T-helper 2 cell (primary cell): ENCODE measurements at places on chromosomes 11 and 22.

- no peak for DNase-seq
Observed at GRCh38 chr11:119344291-119345010, 2.1 kb downstream of the MFRP start.

DNA sequence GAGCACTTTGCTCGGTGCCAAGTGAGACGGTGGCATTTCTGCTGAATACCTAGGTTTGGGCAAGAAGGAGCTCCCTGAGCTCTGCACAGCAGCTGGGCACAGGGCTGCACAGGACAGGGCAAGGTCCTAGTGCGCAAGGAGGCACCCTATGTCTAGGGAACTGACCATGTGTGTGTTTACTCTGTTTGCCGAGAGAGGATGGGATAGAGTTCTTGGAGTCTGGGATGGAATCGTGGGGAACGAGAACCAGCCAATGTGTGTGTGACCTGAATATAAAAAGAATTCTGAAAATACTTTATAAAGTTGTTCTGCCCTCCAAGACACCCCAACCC is 179.5 kb upstream of the NECTIN1 start:
- no peak for DNase-seq

DNA sequence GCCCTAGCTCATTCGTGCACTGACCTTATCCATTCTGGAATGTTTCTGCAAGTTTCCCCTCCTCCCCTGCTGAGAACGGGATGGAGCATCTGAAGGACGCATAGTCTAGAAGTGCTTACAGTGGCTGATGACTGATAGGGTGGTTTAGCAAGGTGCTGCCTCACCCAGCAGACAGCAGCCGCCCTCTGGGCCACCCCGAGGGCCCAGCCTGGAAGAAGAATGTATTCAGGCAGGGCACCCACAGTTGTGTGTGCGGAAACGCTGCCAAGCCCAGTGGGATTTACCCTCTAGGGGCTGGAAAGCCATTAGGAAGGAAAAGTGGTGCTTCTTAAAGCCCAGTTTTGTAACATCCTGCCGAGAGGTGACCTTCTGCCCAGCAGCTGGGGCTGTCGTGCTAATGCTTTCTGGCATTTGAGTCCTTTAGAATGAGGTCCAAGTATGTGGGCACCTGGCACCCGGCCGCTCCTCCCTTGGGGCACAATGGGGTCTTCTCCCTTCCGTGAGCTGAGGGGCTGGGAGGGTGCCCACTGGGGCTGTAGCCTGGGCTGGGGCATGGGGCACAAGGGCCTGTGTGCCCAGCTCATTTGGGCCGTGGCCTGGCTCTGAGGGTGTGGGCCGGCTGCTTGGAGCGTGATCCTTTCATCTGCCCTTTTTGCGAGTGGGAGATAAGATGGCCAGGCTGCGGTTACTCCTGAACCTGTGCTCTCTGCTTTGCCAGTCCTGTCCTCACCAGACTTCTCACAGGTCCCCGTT is 14.4 kb downstream of the FBLN1 start:
- DNase-seq: no peak

DNA sequence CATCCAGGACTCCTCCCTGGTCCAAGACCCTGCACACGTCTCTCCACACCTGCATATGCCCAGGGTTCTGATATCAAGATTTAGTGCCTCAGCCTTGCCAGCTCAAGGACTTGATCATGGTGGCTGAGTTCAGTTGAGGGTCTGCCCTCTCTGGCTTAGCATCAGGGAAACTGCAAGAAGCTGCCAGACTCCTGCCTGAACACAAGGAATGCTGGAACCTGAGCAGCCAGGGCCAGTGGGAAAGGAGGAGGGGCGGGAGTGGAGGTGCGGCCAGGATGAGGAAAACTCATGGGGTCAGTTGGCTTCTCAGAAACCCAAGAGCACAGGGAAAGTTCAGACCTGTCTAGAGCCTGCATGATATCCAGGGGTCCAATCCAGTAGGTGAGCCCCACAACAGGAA is 546.1 kb downstream of the BUD13 start:
- DNase-seq: no peak

GRCh38 chr11:26993965-26994457 is at the start of gene FIBIN:
TSS of gene FIBIN (plus strand) at chr11:26994112. CDS start at chr11:26994527, 415 bp downstream.
- no peak for DNase-seq

GRCh38 chr22:33401291-33401690 is 343.1 kb upstream of the SYN3 start:
- DNase-seq: no peak

DNA sequence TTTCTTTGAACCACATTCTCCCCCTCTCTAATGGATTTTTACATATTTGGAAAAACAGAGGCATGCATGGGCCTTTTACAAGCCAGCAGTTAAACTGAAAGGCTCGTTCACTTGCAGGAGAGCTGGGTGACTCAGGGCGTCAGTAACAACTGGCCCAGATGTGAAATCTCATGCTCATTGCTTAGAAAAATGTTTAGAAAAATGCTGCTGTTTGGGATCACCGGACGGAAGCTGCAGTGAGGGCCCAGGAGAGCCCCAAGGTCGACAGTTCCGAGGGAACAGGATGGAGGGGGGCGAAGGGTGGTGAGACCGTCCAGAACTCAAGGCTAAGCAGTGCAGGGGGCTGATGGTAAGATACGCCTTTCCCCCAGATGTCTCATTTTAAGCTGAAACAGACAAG is 41.7 kb upstream of the SMTN start:
- DNase-seq: no peak

- DNase-seq: no peak
Observed at GRCh38 chr22:46408568-46409506, 73.3 kb downstream of the TRMU start.

GRCh38 chr11:91435694-91436395 is 788.8 kb upstream of the FAT3 start:
- no peak for DNase-seq

DNA sequence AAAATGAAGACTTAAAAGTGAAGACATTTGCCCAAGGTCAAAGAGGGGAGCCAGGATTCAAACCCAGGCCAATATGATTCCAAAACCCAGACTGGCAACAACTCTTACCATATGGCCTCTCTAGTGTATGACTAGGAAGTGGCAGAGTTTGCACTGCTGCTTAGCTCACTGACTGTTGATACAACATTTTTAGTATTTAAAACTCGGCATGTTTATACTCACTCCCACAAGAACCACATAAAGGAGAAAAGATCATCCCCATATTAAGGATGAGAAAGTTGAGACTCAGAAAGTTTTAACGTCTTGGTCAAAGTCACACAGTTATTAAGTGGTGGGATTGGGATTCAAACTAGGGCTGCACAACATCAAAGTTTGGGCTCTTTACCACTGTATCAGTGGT is 81.7 kb downstream of the CCDC34 start:
- DNase-seq: no peak

DNA sequence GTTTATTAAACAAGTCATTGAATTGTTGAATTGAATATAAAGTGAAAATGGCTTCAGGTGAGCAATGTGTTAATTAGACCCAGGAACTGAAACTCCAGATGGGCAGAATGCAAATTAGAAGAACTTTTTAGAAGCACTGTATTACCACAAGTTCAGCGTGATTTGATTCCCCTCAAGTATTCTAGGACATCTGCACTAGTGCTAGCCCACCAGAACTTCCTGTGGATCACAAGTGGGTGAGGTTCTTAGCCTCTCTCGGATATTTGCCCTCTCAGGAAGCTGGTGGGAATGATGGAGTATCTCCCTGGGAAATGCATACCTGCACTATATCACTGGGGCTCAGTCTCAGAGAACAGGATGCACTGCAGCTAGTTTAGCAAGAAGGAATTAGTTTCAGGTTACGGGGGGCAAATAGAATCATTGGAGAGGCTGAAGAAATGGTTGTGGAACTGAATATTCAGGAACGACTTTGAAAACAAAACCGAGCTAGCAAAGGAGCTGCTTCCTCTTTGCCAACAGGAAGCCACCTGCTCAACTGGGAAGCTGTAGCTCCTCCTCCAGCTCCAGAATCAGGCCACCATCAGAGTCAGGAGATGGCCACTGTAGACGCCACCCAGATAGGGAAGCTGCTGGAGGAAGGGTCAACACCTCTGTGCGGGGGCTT is 74.3 kb downstream of the DHCR7 start:
- no peak for DNase-seq

DNA sequence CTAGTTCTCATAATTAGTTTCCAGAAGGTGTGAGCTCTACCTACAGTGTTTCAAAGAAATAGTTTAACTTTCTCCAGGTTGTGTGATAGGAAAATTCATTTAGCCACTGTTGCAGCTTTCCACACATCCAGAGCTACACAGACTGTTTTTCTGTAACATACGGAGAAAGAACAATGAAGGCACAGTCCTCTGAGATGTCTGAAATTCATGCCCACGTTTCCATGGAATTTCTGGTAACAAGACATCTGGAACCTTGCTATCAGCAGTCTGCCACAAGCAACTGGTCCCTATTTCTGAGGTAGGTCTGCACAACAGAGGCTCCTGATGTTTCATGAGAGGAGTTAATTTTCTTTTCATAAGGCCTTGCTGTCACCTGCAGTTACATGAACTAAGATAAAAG is 273.3 kb upstream of the C11orf87 start:
- no peak for DNase-seq

- DNase-seq: no peak
Observed at GRCh38 chr11:125394296-125394695, 101.8 kb downstream of the FEZ1 start.

DNA sequence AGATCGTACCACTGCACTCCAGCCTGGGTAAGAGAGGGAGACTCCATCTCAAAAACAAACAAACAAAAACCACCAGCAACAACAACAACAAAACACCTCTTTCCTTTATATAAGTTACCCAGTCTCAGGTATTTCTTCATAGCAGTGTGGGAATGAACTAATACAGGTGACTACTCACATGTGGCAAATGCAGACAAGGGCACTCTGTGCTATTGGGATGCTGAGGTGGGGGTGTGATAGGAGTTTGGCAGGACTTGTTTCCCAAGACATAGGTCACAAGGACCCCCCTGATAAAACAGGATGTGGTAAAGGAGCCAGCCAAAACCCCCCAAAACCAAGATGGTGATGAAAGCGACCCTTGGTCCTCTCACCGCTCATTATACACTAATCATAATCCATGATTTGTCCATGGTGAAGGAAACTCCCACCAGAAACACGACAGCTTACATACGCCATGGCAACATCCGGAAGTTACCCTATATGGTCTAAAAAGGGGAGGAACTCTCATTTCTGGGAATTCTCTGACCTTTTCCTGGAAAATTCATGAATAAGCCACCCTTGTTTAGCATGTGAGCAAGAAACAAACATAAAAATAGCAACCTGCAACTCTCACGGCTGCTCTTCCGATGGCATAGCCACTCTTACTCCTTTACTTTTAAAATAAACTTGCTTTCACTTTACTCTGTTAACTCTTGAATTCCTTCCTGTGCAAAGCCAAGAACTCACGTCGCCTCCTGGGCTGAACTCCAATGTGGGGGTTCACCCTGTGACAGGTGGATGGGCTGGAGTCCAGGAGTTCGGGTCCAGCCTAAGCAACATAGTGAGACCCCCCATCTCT is 18.8 kb upstream of the INCENP start:
- DNase-seq: no peak

DNA sequence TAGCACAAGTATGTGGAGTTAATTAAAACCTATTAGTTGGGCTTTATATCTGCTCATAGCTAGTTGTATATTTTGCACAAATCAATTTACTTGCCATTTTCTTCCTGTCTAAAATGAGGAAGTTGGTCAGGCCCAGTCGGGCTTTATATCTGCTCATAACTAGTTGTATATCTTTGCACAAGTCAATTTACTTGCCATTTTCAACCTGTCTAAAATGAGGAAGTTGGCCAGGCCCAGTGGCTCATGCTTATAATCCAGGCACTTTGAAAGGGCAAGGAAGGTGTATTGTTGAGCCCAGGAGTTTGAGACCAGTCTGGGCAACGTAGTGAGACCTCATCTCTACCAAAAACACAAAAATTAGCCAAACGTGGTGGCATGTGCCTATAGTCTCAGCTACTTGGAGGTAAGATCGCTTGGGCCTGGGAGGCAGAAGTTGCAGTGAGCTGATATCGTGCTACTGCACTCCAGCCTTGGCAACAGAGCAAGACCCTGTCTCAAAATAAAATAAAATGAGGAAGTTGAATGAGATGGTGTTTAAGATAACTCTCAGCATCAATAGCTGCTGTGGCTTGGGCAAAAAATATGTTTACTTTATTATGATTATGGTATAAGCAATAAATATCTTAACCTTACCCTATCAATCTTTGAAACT is 1558.6 kb upstream of the RAG2 start:
- DNase-seq: no peak

- no peak for DNase-seq
Observed at GRCh38 chr11:18720091-18720807, 5.7 kb downstream of the IGSF22 start.

GRCh38 chr11:35619855-35620640 is 1.8 kb downstream of the FJX1 start:
- no peak for DNase-seq

GRCh38 chr22:22229683-22230420 is 14.7 kb upstream of the VPREB1 start:
- no peak for DNase-seq

- DNase-seq: no peak
Observed at GRCh38 chr11:5489576-5490357, 1.3 kb downstream of the OR52D1 start.

DNA sequence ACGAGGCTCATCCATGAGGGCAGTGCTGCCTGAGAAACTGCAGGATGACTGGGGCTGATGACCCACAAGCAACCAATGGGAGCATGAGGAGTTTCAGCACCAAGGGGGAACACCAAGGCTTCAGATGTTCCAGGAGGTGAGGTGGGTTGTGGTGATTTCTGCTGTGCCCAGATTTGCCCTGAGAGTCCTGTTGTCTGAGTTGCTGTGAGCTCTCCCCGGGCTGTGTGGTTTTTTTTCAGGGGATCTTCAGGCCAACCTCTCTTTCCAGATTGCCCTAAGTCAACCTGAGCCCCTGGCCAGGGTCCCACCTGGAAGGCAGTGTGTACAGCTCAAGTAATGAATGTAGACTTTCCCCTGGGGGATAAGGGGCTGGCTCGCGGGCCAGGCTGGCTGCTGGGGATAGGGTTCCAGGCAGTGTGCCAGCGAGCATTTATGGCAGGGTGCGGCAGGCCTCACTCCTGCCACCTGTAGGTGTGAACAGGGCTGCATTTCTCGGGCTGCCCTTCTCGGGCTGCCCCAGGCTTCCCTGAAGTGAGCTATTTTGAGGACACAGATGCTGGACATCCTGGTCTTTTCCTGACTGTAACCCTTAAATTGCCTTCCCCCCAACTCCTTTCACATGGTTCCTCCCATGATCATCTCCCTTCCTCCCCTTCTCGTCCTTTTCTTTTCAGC is 9.8 kb downstream of the SLC22A6 start:
- DNase-seq: no peak

GRCh38 chr22:23109441-23109978 is 32.3 kb downstream of the RSPH14 start:
- no peak for DNase-seq

- no peak for DNase-seq
Observed at GRCh38 chr11:2205981-2206690, 34.5 kb upstream of the TH start.

- no peak for DNase-seq
Observed at GRCh38 chr22:41782316-41782715, 18.2 kb upstream of the CCDC134 start.

- peak; percentile 63 for DNase-seq
Observed at GRCh38 chr11:8768625-8769333, 86.2 kb downstream of the RPL27A start.
